ENCODE measurements at places on chromosomes 1 and 21.

GRCh38 chr1:52659356-52659755 lies 26.4 kb downstream of the SHISAL2A start:
- peak; percentile 52 for DNase-seq

GRCh38 chr1:211908453-211908852 lies 77.9 kb upstream of the LPGAT1 start:
- DNase-seq = peak; percentile 38

- DNase-seq = no peak
These were observed 551.1 kb downstream of the PLPP3 start for GRCh38 chr1:56028244-56028643.

- DNase-seq = no peak
These were observed 231.9 kb upstream of the JUN start for GRCh38 chr1:59015708-59016107.

DNA sequence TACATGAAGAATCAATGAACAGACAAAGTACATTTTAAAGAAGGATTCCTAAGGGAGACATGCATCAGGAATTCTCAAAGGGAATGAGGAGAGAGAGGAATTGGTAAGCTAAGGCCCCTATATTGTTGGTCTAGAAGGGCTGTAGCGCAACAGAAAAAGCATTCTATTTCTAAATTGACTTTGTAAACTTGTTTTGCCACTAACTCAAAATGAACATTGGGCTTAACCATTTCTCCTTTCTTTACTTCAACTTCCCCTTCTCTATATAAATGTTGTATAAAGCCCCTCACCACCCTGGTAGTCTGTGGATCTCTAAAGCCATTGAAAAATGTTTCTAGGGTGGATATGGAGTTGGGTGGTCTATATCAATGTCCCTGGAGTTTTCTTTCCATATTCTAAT lies 20.4 kb upstream of the OR6N2 start:
- DNase-seq = no peak

DNA sequence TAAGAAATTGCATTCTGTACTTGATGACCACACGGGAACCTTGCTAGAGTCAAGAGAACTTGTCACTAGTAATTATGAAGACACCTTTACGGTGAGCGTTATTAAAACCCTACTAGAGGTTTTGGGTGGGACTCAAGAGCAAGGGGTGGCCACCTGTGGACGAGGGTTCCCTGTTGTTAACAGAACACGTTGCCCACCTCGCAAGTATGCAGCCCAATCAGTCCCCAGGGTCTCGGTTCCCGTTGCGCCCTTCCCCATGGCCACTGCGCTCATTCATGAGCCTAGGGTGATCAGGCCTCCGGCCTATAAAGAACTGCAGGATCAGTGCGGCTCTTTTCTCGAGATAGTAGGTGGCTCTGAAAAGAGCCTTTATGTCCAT lies 30.2 kb upstream of the RNF187 start:
- DNase-seq = no peak

DNA sequence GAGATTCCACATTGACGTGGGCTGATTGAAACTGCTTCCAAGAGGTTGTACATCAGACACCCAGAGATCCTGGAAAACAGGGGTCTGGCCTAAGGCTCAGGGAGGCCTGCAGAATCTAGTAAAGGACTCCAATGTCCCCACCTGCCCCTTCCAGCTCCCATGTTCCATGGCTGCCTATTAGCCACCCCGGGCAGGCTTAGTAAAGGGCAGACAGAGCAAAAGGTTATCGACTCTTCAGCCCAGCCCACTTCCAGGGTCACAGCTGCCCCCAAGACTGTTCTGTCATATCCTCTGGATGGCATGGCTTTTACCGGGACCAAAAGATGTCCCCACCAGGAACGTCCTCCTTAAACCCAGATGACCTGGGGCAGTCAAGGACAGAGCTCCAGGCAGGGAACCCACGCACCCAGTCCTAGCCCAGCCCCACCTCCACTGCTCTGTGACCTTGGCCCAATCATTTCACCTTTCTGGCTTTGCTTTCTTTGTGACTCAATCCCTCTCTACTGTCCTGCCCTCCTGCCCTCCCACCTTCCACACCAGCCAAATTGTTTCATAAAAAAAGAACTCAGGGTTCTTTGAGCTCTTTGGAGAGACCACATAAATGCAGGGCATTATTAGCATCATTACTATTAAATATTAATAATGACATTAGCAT lies 4.8 kb upstream of the CNTN2 start:
- no peak for DNase-seq

GRCh38 chr1:109931189-109931731 lies 20.6 kb downstream of the CSF1 start:
- DNase-seq = no peak

DNA sequence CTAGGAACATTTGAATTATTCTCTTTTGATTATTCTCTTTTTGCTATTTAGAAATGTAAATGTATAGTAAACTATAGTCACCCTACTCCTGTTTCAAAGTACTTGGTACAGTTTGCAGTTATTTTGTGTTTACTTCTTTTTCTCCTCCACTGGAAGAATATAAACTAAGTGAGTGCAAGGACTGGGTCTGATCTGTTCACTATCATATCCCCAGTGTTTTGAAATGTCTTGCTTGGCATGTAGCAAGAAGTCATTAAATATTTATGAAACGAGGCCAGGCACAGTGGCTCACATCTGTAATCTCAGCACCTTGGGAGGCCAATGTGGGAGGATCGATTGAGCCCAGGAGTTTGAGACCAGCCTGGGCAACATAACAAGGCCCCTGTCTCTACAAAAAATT lies 35.8 kb upstream of the PODN start:
- DNase-seq = no peak

DNA sequence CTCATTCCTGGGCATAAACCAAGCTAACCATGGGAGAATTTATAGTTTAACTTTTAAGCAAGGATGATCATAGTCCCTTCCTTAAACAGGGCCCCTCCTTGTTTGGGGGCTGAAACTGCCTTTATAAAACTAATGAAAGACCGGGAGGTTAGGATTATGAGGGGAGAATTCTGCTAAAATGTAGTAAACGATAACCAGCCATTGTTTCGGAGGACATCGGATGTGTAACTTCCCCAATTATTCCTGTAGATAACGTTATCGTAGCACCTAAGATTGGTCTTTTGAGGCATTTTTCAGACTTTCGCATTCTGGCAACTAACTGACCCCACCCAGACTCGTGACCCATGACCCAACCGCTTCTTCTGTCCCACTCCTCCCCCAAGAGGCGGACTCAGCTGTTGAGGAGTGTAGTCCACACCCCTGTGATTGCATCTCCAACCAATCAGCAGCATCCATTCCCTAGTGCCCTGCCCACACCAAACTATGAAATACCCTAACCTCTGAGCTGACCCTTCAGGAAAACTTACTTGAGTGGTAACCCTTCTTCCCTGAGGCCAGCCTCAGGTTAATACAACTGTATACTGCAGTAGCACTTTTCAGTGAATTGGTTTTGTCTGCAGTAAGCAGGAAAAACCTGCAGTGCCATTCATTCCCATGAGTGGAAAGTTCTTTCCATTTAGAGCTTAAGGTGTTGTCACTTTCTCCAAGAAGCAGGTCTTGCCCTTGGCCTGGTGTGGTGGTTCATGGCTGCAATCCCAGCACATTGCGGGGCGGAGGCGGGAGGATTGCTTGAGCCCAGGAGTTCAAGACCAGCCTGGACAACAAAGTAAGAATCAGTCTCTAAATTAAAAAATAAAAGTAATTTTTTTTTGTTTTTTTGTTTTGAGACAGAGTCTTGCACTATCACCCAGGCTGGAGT lies 823 bp upstream of the SYF2 start:
- peak; percentile 87 for DNase-seq

- peak; percentile 12 for DNase-seq
These were observed 25.3 kb downstream of the SLC30A7 start for GRCh38 chr1:100921110-100921706.

GRCh38 chr1:175433532-175434282 lies 241.1 kb upstream of the KIAA0040 start:
- no peak for DNase-seq

DNA sequence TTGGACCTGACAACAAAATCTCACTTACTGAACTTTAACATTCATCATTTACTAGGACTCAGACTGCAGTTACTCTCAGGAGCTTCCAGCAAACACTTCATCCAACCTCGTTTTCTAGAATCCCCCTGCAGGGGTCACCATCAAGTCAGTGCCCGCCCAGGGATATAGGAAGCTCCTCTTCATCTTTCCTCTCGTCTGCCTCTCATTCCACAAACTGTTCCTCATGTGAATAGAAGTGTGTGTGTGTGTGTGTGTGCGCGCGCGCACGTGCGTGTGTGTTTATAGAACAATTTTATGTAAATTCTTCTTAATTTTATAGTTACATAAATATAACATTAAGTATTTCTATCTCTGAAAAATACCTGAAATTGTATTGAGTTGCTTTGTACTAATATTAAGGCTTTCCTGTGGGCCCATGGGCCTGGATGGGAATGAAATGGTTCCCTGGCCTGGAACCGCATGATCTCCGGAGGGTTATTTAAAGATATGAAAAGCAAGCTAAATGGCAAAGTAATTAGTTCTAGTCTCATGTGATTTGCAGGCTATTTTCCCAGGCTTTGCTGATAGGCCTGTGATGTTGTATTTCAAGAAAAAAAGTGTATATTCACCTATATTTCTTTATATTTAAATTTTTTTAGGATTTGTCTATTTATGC lies 21.7 kb upstream of the ABCD3 start:
- no peak for DNase-seq

GRCh38 chr21:45336870-45337269 lies 49.2 kb upstream of the POFUT2 start:
- DNase-seq = no peak

- DNase-seq = no peak
These were observed 84.1 kb downstream of the MRPS6 start for GRCh38 chr21:34157521-34157920.

GRCh38 chr1:44962729-44963128 lies 23.7 kb downstream of the EIF2B3 start:
- DNase-seq = no peak

- no peak for DNase-seq
These were observed 73.0 kb upstream of the EXO1 start for GRCh38 chr1:241775021-241775420.

- DNase-seq = no peak
These were observed 98.9 kb upstream of the COL6A1 start for GRCh38 chr21:45882645-45883044.

DNA sequence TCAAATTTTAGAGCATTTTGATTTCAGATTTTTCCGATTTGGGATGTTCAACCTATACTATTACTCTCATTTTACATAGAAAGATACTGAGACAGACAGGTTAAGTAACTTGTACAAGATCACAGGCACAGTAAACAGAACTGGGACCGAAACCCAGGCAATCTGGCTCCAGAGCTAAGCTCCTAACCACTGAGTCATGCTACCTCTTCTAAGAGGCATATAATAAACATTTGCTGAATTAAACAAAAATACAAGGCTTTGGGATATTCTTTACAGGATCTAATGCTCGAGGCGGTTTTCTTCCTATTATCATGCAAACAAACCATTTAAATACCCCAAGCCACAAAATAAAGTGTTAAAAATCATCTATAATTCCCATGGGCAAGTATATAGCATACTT lies 50.3 kb downstream of the MCOLN2 start:
- no peak for DNase-seq

- no peak for DNase-seq
These were observed 108.3 kb upstream of the USH2A start for GRCh38 chr1:216531263-216532239.

DNA sequence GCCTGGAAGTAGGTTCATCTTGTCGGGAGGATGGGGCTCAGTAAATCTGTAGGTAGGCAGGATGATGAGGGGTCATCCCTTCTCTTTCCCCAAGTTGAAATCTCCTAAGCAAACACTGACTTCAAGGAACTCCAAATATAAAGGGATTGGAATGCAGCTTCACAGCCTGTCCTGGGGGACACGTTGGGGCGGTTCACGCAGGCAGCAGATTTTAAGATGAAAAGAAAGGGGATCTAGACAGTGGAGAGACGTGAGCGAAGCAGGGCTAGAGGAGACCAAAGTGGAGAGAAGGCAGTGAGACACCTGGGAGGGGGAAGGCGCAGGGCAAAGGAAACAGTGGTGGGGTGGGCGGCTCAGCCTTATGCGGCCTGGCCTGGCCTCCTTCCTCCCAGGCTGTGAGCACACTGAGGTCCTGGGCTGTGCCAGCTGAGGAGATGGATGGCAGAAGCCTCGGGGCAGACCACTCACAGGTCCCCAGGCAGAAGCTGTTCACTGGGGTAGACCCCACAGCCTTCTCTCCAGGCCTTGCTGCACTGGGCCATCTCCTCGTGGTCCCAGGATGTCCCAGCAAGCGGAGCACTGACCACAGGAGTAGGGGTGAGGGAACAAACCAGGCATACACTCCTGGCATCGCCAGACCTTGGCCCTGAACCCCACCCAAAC lies 51.7 kb downstream of the TOR1AIP2 start:
- no peak for DNase-seq

- no peak for DNase-seq
These were observed 12.6 kb upstream of the HMCN1 start for GRCh38 chr1:185721553-185721952.

GRCh38 chr1:70745199-70745598 lies 302.4 kb downstream of the PTGER3 start:
- no peak for DNase-seq

DNA sequence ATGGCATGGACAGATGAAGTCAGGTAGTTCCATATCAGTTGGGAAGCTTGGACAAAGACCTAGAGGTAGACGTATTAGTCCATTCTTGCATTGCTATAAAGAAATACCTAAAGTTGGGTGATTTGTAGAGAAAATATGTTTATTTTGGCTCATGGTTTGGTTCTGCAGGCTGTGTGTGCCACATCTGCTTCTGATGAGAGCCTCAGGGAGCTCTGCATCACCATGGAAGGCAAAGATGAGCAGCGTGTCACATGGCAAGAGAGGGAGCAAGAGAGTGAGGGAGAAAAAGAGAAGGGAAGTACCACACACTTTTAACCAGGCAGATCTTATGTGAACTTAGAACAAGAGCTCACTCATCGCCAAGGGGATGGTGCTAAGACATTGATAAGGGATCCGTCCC lies 9.0 kb downstream of the TSACC start:
- DNase-seq = no peak

DNA sequence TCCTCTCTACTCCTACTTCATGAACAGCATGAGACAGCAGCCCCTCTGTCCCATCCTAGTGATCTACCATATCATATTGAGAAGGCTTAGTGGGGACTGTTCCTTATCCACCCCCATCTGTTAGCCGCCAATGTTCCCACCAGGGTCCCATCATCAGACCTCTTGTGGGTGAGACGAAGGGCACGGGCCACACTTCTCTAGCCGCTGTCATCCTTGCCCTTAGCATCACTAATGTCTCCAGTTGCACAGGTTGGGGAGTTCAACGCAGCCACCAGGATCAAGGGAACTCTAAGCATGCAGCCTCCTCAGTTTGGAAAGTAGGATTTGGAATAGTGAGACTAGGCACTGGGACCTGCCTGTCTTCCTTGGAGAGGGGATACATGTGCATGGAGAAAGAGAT lies 20.1 kb downstream of the INKA2 start:
- DNase-seq = no peak

GRCh38 chr1:205626216-205626615 lies 5.6 kb downstream of the ELK4 start:
- no peak for DNase-seq
